CD4-positive, alpha-beta T cell (primary cell): ENCODE measurements at places on chromosomes 16 and 17. TPM values are rescaled to one million over a fixed set of nuclear protein-coding genes. Genes with fewer than 3 reads are reported as not detected.

The GGT6 gene
- total RNA-seq, result not detected

The TPSAB1 gene
- 0.22 TPM for total RNA-seq

DNA sequence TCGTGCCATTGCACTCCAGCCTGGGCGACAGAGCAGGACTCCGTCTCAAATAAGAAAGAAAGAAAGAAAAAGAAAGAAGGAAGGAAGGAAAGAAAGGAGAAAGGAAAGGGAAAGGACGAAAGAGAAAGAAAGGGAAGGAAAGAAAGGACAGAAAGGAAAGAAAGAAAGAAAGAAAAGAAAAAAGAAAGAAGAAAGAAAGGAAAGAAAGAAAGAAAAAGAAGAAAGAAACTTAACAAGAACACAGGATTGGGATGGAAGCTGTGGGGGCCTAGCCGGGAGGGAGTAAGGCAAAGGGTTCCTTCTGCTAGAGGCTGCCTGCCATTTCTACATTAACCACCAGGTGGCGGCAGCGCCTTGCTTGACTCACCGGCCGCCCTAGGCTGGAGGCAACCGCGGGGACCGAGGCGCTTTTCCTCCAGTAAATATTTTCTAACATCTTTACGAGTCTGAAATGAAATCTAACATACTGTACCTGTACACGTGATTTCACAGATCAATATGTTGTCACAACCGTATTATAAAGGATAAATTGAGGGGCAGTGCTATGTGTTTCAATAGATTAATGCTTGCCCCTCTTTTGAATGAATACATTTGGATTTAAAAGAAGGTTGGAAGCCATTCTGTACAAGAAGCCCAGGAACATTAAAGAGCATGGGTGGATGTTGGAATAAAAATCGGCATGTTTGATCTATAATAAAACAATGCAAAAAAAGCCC is 6.1 kb downstream of the GJD3 start:
- H3K36me3 ChIP-seq, result peaks cover 30% of the 10 kb centered on the region
- peak; percentile 90 for DNase-seq
- H3K4me3 ChIP-seq, result no peak overlapping the region
- H3K4me1 ChIP-seq, result peaks cover 22% of the 10 kb centered on the region
- peaks cover 7% of the 10 kb centered on the region for H3K27me3 ChIP-seq

DNA sequence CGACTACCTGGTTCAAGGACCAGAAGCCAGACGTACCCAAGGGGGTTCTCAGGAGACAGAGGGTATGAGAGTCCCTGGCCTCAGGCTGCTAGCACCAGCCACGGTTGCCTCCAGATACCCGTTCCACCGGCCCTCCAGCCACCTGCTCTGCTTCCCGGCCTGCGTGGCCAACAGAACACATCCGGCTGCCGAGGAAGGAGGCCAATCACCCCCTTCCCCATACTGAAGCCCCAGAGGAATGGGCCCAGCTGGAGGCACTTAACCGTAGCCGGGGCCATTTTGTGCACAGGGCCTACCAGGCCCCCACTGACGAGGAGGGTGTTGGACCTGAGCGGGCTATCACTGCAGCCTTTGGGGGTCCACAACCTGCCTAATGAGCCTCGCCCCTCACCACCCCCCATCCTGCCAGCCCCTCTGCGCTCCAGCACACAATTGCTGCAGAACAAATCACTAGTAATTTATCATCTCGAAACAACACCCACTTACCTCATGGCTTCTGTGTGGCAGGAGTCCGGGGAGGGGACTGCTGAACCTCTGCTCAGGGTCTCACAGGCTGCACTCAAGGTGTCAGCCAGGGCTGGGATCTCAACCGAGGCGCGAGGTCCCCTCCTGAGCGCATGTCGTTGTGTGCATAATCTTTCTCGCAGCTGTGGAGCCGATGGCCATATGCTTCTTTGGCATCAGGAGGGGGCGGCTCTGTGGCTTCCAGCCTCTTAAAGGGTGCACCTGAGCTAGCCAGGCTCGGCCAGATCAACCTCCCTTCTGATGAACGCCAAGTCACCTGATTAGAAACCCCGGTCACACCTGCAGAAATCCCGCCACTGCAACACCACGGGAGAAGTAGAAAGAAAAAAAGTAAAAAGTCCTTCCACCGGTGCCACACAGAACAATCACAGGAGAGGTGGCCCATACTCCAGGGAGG is 10.1 kb upstream of the KREMEN2 start:
- no peaks in the 10 kb centered on the region for H3K36me3 ChIP-seq
- H3K4me3 ChIP-seq, result no peak overlapping the region
- peak; percentile 17 for DNase-seq
- peaks cover 15% of the 10 kb centered on the region for H3K27me3 ChIP-seq
- H3K4me1 ChIP-seq, result peaks cover 6% of the 10 kb centered on the region
- no peak overlapping the region for H3K27ac ChIP-seq

- no peak for DNase-seq
- H3K4me1 ChIP-seq, result no peaks in the 10 kb centered on the region
- no peaks in the 10 kb centered on the region for H3K36me3 ChIP-seq
- H3K4me3 ChIP-seq, result no peak overlapping the region
- no peak overlapping the region for H3K27ac ChIP-seq
Measured at GRCh38 chr17:16820979-16821543, 131.0 kb downstream of the CCDC144A start.

The PCYT2 gene
- total RNA-seq, result 18.7 TPM

- H3K4me3 ChIP-seq, result no peak overlapping the region
- no peaks in the 10 kb centered on the region for H3K27me3 ChIP-seq
- no peak overlapping the region for H3K27ac ChIP-seq
Measured at GRCh38 chr16:50234771-50235556, 31.4 kb upstream of the ADCY7 start.

- DNase-seq, result no peak
- no peak overlapping the region for H3K4me3 ChIP-seq
- H3K36me3 ChIP-seq, result peaks cover 50% of the 10 kb centered on the region
- H3K4me1 ChIP-seq, result peaks cover 21% of the 10 kb centered on the region
- no peak overlapping the region for H3K27ac ChIP-seq
Measured at GRCh38 chr16:50071075-50071671, 5.4 kb downstream of the HEATR3 start.

The CFAP52 gene
- total RNA-seq, result not detected

The GJD3 gene
- not detected for total RNA-seq

- H3K27me3 ChIP-seq, result peaks cover 9% of the 10 kb centered on the region
- H3K4me1 ChIP-seq, result peaks cover 7% of the 10 kb centered on the region
- DNase-seq, result no peak
Measured at GRCh38 chr16:89089120-89089519, 4.5 kb upstream of the ACSF3 start.

The SOX8 gene
- total RNA-seq, result 1.4 TPM

- no peaks in the 10 kb centered on the region for H3K4me1 ChIP-seq
- no peaks in the 10 kb centered on the region for H3K27me3 ChIP-seq
- no peak for DNase-seq
- no peak overlapping the region for H3K4me3 ChIP-seq
- no peak overlapping the region for H3K27ac ChIP-seq
Measured at GRCh38 chr17:62827746-62828485, 19.8 kb upstream of the MARCHF10 start.

DNA sequence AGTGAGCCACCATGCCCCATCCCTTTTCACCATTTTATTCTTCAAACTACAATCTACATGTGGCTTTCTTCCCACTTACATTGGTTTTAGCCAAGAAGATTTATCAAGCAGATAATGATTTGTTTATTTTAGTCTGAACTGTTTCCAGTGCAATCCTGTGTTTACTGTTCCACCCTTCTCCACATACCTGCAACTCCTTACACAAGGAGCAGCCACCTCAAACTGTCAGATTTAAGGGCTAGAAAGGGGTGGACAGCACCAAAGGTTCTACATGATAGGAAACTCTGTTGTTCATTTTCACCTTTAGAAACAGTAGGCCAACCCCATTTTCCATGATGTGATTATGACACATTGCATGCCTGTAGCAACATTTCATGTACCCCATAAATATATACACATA is 1.9 kb downstream of the RUNDC1 start:
- no peak overlapping the region for H3K27ac ChIP-seq
- peaks cover 31% of the 10 kb centered on the region for H3K36me3 ChIP-seq
- H3K27me3 ChIP-seq, result no peaks in the 10 kb centered on the region
- H3K4me3 ChIP-seq, result no peak overlapping the region
- H3K4me1 ChIP-seq, result peaks cover 32% of the 10 kb centered on the region

The TMEM204 gene
- 20.5 TPM for total RNA-seq

The YPEL2 gene
- 69.1 TPM for total RNA-seq

DNA sequence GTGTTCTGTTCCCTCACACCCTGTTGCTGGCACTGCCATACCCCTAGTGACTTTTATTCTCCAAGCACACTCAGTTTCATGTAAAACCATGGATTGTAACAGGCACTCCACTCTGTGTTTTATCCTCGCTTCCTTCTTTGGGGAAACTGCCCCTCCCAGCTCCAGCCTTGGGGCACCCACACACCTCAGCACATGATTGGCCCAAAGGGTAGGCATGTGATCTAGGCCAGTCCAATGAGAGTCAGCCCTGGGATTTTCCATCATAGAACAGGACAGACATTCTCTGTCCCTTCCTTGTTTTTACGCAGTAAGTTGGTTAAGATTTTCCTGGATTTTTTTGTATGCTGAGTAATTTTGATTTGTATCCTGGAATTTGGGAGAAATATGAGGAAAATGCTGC is 115.4 kb downstream of the C16orf95 start:
- H3K27me3 ChIP-seq, result peaks cover 2% of the 10 kb centered on the region
- H3K27ac ChIP-seq, result no peak overlapping the region

- no peaks in the 10 kb centered on the region for H3K27me3 ChIP-seq
- H3K4me3 ChIP-seq, result no peak overlapping the region
- DNase-seq, result no peak
- H3K27ac ChIP-seq, result no peak overlapping the region
Measured at GRCh38 chr17:29714146-29714545, 91.4 kb upstream of the CORO6 start.

DNA sequence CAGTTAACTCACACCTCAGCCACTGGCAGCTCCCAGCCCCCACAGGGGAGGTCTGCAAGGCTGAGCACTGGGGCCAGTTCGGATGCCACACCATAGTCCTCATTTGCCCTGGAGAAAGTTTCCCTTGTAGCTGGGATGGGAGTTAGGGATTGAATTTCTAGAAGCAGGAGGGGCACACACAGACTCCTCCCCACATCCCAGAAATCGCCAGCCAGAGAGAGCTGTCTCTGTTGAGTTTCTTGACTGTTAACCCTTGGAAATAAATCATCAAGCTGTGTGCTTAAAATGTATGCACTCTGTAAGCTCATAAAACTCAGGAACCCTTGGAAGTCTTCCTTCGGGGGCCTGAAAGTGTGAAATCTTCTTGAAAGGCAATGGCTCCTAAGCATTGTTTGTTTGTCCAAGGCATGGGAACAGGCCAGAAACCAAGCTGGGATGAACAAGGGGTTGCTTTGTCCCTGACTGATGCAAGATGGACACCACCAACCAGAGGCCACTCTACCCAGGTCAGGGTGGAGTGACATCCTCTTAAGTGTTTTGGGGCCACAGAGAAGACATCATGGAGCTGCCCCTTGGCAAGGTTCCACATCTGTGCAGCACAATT is 394 bp upstream of the PRM3 start:
- no peaks in the 10 kb centered on the region for H3K4me1 ChIP-seq
- no peaks in the 10 kb centered on the region for H3K36me3 ChIP-seq
- no peak overlapping the region for H3K27ac ChIP-seq
- no peaks in the 10 kb centered on the region for H3K27me3 ChIP-seq
